WTC11 (cell line): ENCODE measurements at places on chromosomes 7 and 10.

GRCh38 chr7:110621289-110621688, 469.6 kb upstream of the LRRN3 start:
- no peak for DNase-seq

DNA sequence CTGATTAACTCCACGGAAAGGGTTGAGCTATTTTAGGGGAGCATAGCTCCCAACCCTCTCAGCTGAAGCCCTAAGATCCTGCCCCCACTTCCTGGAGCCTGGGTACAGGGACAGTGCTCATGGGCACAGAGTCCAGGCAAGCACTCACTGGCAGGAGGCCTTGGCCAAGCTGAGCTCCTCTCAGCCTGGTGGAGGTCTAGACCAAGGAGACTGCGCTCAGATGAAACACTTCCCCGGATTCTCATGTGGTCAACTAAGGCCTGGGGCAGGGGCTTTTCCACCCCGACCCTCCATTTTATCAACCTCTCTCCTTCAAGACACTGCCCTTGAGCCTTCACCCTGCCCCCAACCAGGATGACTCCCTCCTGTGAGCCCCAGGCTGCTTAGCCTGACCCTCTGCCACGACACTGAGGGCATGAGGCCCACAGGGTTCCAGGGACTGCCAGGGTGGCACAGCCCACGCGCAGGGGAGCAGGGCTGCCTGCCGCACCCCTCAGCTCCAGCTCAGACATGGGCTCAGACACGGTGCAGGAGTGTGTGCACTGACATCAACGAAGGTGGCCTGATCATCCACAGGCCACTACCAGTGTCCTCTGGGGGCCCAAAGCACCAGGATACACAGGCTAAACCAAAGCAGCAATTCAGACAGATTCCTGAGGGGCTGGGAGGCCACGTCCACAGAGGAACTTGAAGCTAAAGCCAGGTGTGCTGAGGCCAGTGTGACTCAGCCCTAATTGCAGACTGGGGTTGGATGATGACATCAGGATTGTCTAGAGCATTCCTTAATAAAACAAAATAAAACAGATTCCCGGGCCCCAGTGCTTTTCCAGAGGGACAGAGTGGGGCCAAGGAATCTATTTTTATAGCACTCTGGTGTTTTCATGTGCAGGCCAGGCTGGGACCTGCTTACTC, 18.8 kb downstream of the CHAT start:
- peak; percentile 6 for DNase-seq

DNA sequence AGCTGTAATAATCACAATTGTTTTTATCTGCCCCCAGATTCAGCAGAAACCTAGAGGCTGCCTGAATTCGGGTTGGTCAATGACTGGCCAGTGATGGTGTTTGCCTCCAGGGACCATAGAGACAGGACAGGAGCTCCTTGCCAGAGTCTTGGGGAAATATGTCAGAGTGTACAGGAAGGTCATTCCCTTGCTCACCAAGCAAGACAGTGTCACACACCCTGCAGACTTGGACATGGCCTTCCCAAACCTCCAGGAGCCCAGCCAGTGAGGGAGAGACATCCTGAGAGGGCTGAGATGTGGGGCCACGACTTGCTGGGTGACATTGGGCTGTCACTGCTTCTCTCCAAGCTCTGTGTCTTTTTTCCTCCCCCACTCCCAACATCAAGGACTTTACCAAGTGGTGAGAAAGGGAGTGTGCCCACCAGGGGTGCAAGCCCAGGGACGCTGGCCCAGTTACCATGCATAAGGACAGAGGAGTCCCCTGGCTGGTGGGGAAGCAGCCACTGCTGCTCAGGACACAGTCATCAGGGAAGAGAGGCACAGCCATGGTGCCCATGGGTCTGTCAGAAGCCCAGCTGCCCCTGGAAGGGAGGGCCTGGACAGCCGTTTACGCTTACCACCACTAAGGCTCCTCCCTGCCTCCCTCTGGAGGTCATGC, 25.3 kb upstream of the C10orf53 start:
- no peak for DNase-seq

GRCh38 chr10:79027147-79028055, 41.4 kb upstream of the ZMIZ1 start:
- no peak for DNase-seq

- DNase-seq = no peak
Measured at GRCh38 chr10:43922335-43923280, 273.9 kb upstream of the ZNF32 start.

DNA sequence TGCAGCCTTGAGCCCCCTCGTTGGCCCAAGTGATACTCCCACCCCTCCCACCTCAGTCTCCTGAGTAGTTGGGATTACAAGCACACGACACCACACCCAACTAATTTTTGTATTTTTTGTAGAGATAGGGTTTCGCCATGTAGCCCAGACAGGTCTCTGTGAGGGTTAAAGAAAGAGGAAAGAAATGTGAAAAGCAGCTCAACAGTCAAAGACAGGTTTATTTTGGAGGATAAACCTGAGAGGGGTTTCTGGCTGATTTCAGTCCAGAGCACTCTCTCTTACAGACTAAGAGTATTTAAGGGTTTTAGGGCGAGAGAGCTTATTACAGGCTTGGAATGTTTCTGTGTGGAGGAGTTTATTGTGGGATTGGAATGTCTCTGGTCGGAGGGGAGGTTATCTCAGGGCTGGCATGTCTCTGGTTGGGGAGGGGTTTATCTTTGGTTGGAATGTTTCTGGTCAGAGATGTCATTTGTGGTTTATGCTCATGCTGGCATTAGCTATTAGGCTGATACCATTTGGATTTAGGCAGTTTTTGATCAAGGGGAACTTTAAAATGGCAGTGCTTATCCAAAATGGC, 26.1 kb upstream of the SNX10 start:
- no peak for DNase-seq
